ENCODE measurements at places on chromosomes 5 and 9.

GRCh38 chr5:109239456-109239855 lies 170.3 kb downstream of the PJA2 start:
- DNase-seq: no peak

GRCh38 chr5:157566902-157567489 lies 8.6 kb downstream of the ADAM19 start:
- no peak for DNase-seq

DNA sequence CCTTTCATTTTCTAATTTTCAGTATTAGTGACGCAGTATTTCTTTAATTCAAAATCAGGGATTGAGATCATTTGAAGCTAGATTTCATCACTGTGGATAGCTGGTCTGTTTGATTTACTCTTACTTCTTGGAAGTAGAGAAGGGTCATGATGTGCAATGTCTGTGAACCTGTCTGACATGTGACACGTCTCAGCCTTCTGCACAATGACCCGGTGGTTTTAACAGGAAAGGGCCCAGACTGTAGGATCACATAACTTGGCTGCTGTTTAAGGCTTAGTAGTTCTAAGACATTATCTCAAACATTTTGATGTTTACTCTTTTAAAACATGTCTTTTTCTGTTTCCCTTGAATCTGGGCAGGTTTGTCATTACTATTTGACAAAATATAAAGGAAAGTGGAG lies 823.3 kb upstream of the NUDT12 start:
- DNase-seq: no peak

DNA sequence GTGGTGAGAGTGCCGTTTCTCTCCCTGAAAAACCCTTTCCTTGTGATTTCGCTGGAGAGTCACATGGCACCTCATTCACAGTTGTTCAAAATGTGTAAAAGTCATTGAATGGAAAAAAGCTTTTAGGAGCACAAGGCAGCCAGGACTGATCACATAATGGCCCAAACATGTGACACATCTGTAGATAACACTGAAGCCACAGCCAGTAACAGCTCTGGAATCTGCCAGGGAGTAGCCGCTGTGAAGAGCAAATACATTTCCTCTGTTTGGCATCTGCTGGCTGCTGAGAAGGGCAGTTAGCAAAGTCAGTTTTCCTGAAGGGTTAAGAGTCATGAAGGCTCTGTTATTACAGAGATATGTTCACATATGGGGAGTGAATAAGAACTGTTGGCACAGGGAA lies 271.8 kb downstream of the NNT start:
- DNase-seq: no peak

- no peak for DNase-seq
Observed at GRCh38 chr5:94361832-94362796, 256.3 kb downstream of the KIAA0825 start.

DNA sequence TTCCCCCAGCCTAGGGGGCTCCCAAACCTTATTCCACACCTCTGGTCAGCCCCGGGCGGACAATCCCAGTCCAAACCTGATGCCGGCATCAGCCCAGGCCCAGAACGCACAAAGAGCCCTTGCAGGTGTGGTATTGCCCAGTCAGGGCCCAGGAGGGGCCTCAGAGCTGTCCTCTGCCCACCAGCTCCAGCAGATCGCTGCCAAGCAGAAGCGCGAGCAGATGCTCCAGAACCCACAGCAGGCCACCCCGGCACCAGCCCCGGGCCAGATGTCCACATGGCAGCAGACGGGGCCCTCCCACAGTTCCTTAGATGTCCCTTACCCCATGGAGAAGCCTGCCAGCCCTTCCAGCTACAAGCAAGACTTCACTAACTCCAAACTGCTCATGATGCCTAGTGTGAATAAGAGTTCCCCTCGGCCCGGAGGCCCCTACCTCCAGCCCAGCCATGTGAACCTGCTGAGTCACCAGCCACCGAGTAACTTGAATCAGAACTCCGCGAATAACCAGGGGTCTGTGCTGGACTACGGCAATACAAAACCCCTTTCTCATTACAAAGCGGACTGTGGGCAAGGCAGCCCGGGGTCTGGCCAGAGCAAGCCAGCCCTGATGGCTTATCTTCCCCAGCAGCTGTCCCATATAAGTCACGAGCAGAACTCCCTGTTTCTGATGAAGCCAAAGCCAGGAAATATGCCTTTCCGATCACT lies 27.6 kb upstream of the LTC4S start:
- no peak for DNase-seq

GRCh38 chr9:22623236-22623635 lies 176.6 kb downstream of the DMRTA1 start:
- DNase-seq: no peak

DNA sequence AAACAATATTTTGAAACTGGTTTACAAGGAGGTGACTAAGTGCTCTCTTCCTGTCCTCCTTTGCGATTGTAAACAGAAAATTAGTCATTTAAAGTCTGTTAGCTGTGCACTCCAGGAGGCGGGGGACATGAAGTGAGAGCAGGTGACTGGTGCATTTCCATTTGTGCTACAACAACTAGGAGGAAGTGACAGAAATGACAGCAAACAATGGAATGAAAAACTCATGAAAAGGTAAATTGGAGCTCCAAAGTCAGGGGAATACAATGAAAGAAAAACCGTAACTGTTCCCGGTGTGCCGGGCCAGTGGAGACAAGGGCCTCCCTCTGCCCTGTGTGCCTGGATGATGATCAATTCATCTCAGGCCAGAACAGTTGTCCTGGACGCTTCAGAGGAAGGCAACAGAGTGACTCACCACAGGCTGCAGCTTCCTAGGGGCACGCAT lies 439.9 kb downstream of the GADD45G start:
- no peak for DNase-seq
